ENCODE measurements at places on chromosomes 7 and 10.

- DNase-seq, result no peak
These were observed 26.1 kb upstream of the C10orf120 start for GRCh38 chr10:122725768-122726167.

DNA sequence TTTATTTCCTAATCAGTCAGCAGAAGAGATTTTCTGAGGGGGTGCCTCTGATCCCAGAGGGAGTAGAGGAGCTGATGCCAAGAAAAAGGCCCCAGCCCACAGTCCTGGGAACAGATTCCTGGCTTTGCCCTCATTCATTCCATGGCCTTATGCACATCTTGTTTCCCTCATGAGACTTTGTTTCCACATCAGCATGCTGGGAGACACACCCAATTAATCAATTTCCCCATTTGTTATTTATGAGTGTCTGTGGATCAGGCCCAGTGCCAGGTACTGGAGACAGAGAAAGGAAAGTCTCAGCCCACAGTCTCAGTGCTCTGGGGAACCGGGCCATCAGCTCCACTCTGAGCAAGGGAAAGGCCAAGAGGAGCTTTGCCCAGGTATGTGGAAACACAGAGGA is 496.2 kb upstream of the ZMIZ1 start:
- no peak for DNase-seq

GRCh38 chr10:80462981-80463741 is 9.1 kb downstream of the TSPAN14 start:
- DNase-seq, result no peak

- no peak for DNase-seq
These were observed 142.0 kb downstream of the LCOR start for GRCh38 chr10:96973809-96974747.

GRCh38 chr10:63382066-63382465 is 83.7 kb downstream of the JMJD1C start:
- no peak for DNase-seq

GRCh38 chr10:132388891-132389432 is 8.0 kb upstream of the PWWP2B start:
- no peak for DNase-seq

- no peak for DNase-seq
These were observed 420.4 kb downstream of the HTR7 start for GRCh38 chr10:90437452-90437851.

GRCh38 chr10:89829887-89830269 is 128.5 kb downstream of the KIF20B start:
- DNase-seq, result no peak

DNA sequence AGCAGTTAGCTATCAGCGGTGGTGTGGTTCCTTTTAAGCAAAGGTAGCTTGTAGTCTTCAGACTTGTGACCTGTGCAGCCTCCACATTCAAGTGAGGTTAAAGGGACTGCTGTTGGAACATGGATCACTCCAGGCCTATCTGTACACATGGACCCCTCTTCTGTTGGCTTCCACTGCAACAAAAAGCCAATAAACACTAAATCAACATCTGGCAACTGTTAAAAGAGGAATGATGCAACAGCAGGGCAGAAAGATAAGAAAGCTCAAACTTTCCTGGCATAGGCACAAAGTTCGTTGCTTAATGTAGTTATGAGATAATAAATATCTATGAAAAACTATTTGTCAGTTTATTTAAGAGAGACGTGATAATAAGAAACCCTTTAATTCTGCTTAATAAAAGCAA is 4.0 kb upstream of the MINPP1 start:
- no peak for DNase-seq

DNA sequence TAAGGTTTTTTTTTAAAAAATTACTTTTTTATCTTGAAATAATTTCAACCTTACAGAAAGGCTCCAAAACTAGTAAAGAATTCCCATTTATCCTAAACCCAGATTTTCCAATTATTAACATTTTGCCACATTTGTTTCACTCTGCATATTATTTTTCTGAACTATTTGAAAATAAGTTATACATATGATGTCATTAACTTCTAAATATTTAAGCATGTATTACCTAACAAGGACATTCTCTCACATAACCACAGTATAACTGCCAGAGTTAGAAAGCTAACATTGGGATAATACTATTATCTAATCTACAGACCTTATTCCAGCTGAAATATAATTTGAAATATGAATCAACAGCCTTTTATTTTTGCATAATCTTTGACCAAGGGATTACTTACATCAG is 65.8 kb downstream of the SLC18A2 start:
- DNase-seq, result no peak

- DNase-seq, result no peak
These were observed 732.1 kb upstream of the AUTS2 start for GRCh38 chr7:68866200-68866570.

DNA sequence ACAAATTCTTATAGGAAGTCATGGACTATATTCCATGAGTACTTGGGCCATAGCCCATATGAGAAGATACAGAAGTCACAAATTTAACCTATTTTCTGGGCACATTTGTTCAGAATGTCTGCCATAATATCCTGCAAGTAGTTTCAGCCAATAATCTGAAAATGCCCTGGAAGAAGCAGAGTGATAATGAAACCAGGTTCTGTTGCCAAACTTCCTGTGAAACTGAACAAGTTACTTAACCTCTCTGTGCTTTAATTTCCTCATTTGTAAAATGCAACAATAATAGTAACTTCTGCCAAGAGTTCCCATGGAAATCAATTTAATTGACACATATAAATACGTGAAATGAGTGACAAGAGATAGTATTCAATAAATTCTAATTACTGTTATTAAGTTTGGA is 88.8 kb downstream of the SEMA3C start:
- DNase-seq, result no peak

DNA sequence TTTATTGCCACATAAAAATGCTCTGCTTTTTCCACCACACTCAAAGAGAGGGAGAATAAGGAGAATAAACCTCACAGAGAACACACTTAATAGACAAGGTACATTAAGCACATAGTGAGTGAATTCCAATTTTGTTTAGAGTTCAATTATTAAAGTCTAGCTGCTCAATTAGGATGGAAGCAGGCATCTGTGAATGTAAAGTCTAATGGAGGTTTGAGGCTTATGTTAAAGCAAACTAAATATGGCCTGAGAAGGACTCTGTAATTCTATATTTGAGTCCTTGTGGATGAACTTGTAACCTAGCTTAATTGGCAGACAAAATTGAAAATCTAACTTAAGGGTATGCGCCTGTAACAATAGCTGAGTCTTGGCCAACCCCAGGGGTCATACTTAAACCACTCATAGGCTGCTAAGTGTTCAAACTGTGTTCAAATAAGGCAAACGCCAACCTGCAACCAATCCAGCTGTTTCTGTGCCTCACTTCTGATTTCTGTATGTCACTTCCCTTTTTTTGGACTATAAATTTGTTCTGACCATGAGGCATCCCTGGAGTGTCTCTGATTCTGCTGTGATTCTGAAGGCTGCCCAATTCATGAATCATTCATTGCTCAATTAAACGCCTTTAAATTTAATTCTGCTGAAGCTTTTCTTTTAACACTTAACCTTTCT is 31.3 kb upstream of the NME8 start:
- no peak for DNase-seq

GRCh38 chr10:63631991-63632390 is 110.8 kb downstream of the REEP3 start:
- DNase-seq, result no peak

GRCh38 chr7:138799336-138800000 is 1.5 kb upstream of the ATP6V0A4 start:
- DNase-seq, result no peak

- DNase-seq, result no peak
These were observed 9.3 kb downstream of the TMEM120A start for GRCh38 chr7:75985009-75985517.

- no peak for DNase-seq
These were observed 10.8 kb downstream of the POLL start for GRCh38 chr10:101577121-101577871.

DNA sequence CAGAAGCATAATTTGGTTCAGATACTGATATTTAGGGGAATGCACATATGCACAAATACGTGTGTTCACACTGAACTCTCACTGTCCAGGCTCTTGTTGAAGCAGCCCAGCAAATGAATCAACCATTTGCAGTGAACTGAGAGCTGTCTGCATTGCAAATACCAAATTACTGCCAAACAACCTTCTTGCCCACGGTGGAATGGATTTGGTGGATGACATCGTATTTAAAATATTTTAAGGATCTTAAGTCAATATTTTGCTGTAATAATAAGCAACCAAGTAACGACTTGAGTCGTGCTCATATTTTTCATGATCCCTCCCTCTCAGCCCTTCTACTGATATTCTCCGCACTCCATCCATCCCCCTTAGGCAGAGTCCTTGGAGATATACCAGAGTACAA is 107.9 kb upstream of the FEZF1 start:
- DNase-seq, result no peak

DNA sequence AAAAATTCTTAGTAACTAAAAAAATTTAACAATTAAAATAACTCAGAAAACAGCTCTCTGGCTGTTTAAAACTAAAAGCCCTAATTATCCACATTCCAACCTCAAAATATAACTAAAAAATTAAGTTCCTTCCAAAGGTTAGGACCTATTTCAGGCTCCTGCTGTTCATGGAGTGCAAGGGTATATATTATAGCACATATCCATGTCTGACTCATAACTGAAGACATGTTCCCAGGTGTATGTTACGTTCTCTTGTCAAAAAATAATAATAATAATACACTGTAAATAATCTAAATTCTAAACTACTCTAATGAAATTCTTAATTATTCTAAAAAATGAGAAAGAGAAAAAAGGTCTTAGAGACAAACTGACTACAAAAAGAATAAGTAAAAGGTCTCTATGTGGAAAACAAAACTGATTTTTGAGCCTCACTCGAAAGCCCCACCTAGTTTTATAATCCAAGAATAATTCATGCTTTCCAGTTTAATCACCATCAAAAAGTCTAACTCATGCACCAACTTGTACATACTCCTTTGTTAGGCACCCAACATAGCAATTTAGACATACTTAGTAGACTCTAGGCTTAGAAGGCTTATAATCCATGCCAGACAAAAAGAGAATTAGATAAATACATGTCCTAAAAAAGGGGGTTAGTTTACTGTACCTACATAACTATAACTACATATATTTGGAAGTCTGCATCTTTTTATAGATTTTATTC is 171.4 kb downstream of the KMT2E start:
- no peak for DNase-seq

DNA sequence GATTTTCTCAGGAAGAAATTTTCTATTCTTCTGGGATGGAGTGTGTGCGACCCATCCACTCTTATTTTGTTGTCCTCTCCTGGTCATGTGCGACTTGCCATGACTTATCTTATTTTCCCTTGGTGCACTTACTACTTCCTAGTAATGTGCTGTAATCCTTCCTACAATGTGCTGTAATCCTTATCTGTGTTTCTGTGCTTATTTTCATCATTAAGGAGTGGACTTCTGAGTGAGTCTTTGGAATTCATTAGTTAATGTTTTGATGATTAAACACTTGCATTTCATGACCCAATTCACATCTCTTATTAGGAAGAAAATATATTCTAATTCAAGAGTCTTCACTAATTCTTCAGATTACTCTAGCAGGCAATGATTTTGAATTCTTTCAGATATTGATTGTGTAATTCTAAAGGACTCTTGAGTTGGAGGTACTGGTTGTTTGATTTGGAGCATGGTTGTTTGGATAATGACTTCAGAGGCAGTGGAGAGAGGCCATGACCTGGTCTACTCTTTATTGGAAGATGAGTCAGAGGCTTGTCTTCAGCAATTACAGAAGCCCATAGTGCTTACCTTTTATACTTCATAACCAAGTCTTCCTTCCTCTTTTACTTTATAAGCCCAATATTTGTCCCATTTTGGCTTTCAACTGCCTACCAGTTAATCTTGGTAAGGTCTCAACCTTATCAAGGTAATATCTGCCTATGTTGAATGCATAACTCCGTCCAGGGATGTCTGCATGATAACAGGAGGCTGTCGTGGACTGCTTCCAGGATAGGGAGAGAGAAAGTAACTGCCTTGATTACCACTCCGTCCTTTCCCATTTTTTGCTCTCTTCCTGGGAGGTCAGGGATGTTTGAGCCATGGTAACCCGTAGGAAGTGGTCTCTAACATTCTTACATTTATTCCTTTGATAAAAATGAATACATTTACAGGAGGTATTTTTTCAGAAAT is 278.3 kb upstream of the SP8 start:
- no peak for DNase-seq

GRCh38 chr7:79199266-79199665 is 254.2 kb downstream of the MAGI2 start:
- no peak for DNase-seq

DNA sequence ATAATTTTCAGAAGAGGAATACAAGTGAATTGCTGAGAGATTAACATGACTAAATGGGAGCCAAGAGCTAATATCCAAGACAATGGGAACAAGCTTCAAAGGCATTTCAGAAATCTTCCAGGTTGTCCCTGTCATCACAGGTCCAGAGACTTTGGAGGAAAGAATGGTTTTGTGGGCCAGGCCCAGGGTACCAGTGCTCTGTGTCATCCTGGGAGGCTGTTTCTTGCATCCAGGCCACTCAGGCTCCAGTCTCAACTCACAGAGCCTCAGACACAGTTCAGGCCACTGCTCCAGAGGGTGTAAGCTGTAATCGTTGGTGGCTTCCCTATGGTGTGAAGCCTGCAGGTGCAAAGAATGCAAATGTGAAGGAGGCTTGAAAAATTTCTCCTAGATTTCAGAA is 170.4 kb upstream of the NRG3 start:
- DNase-seq, result no peak

DNA sequence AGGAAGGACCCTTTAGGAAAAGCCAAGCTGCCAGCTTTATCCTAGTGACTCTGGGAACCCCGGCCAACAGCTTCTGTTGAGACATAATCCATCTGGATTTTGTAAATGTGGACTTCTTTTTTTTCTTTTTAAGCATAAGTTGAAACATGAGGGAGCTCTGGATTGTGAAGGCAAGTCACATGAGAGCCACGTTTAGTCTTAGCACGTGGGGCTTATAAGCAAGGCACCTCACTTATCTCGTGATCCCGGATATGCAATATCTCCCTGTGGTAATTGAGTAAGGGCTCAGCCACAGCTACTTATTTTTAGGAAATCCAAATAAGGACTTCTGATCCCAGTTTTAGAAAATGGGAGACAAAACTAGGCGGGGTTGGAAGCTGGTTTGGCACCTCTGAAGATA is 111.2 kb upstream of the PTN start:
- no peak for DNase-seq

- no peak for DNase-seq
These were observed 5.8 kb downstream of the ZNF365 start for GRCh38 chr10:62380016-62380415.

- no peak for DNase-seq
These were observed 147.1 kb downstream of the LRRC4 start for GRCh38 chr7:127884066-127884559.

DNA sequence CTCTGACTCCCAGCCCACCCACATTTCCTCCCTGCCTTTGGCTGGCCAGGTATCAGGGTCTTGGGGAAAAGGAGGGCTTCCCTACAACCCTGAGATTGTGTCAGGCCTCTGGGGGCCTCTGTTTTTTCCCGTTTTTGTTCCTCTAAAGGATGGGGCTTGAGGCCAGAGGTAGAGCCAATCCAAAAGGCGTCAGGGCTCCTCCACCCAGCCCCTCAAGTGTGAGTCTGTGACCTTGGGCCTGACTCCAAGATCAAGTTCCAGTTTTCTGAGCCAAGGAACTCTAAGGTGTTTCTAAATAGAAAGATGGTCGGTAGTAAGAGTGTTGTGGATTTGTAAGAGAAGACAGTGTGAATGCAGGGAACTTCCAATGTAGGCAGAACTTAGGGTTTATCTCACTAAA is 6.6 kb downstream of the EEPD1 start:
- DNase-seq, result no peak

- no peak for DNase-seq
These were observed 34.6 kb downstream of the OAT start for GRCh38 chr10:124384172-124384571.

All from activated CD4-positive, alpha-beta T cell treated with anti-CD3 and anti-CD28 coated beads for 4 hours (primary cell).